ENCODE measurements at places on chromosomes 3 and 15.

- DNase-seq = no peak
These were observed 199.7 kb upstream of the LRTM1 start for GRCh38 chr3:55127565-55127964.

- DNase-seq = no peak
These were observed 86.9 kb upstream of the MEX3B start for GRCh38 chr15:82132742-82133141.

DNA sequence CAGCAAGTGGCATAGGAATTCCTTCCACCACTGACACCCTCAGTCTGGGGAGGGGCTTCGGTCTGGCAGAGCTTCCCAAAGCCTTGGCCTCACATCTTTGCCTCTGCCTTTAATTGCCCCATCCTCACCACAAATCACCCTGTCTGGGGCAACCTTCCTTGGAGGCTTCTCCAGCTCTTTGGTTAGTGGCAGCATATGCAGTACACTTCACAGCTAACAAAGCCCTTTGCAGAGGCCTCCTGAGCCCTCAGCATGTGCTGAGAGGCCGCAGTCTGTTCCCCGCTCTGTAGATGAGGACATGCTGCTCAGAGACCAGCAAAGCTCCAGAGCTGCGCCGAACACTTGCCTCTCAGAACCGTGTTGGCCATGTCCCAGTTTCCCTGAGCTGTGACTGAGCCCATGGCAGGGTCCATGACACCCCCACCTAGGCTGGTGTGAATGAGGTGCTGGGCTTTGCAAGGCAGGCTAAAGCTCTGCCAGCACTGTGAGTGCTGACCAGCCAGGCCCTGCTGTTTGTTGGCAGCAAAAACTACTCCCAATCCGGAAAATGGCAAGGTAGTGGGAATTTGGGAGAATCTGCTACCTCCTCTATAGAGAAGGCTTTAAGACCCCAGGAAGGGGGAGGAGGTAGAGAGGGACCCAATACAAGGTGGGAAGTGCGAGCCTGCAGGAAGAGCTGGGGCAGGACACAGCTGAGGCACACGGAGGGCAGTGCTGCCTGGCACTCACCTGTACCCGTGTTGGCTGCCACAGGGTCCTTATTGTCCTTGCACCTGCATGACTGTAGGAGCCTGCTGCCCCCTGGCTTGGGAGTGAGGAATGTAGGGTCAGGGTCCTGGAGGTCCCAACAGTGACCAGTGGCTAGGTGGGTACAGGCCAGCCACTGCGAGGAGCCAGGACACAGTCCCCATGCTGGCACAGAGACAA is 8.4 kb upstream of the KLF15 start:
- no peak for DNase-seq

- DNase-seq = no peak
These were observed 278.9 kb downstream of the MEX3B start for GRCh38 chr15:81766829-81767475.

- DNase-seq = no peak
These were observed 11.1 kb downstream of the SLC27A2 start for GRCh38 chr15:50192926-50193620.

DNA sequence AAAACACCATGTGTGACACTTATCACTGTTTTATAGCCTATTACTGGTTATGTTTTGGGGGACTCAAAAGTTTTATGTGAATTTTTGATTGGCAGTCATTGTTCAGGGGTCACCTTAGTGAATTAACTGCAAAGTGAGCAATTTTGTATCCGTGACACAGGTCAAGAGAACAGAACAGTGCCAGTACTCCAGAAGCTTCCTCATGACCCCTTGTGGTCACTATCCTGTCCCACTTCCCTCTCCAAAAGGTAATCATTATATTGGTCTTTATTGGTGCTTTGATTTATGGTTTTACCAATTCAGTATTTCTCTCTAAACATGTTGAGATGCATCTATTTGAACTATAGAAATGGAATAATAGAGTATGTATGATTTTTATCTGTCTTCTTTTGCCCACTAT is 107.1 kb downstream of the STT3B start:
- DNase-seq = no peak

DNA sequence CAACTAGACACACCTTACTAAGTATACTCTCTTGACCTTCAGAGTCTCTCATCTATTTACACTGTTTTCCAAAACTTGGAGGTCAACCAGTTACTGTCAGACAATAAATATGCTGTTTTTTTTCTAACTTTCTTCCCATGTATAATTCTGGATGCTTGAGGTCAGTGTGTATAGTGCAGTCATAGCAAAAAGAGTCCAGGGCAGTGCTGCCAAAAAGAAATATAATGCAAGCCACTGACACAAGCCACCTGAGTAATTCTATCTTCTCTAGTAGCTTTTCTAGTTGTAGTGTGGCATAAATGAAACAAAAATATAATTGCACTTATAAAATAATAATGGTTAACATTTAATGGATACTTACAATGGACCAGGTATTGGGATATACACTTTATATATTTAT is 21.6 kb downstream of the GADL1 start:
- DNase-seq = no peak

DNA sequence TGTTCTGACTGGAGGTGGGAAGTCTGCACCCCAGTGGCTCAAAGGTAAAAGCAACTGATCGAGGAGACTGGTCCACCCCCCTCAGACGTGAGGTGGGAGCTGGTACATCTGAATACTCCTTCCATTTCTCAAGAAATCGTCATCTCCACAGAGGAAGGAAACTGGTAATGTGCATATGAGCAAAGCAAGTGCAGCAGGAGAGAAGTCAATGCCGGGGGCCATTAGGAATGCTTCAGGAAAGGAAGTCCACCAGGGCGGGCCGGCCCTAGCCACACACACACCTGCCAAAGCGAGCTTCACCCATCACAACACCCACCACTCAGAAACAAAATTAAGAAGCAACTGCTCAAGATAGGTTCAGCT is 8.5 kb downstream of the TBC1D2B start:
- DNase-seq = no peak

GRCh38 chr3:62873761-62874710 is 1.2 kb downstream of the CADPS start:
- DNase-seq = no peak

- no peak for DNase-seq
These were observed 220.1 kb downstream of the P3H2 start for GRCh38 chr3:189900578-189900977.

GRCh38 chr3:9180764-9181117 is 68.7 kb downstream of the SRGAP3 start:
- DNase-seq = no peak

GRCh38 chr15:51234176-51234927 is 104.0 kb downstream of the CYP19A1 start:
- DNase-seq = no peak

DNA sequence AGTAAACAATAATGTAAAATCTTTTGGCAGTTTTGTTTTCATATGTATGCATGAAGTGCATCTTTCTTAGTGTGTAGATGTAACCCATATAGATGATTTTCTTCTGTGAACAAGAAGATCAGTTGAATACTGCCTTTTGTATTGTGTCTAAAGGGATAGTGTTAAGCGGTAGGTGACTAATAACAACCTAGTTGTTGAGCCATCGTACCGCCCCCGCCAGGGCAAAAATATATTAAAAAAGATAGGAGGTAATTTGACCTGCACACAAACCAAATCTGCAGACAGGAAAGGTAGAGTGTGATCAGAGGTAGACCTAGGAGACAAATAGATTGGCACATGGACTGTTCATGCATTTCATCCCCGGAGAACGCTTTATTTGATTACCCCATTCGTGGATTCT is 3.3 kb upstream of the GMNC start:
- DNase-seq = no peak

DNA sequence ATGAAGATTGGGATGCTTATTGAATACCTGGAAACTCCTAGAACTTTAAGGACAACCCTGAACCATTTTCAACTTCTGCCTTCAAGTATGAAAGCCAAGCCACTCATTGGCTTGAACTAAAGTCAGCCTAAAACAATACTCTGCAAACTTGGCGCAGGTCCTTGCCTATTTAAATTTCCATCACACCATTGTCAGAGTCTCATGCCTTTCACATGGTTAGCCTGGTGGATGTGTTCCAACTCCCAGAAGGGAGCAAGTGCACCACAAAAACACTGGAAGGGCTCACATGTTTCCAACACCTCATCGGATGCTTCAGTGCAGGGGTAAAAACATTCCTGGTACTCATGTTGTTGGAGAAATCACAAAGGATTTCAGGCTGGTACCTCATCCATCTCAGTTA is 511.6 kb upstream of the MDFIC2 start:
- DNase-seq = no peak

DNA sequence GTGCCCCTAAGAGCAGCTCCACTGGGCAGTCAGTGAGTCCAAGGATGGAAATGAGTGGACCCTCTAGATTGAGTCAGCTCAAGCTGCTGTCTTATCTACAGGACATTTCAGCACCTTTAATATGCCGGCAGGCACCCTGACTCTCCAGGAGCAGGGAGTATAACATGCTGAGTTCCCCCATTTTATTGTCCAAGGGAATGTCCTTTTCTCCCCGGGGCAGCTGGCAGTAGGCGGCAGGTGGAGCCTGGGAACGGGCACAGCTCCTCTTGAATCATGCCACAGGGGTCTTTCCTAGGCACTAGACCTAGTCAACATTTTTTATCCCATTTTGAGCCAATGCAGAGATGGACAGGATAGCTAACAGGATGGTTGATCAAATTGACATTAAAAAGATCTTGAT is 14.8 kb downstream of the WNT7A start:
- no peak for DNase-seq

- DNase-seq = no peak
These were observed 269.8 kb downstream of the THSD4 start for GRCh38 chr15:71385026-71385425.

DNA sequence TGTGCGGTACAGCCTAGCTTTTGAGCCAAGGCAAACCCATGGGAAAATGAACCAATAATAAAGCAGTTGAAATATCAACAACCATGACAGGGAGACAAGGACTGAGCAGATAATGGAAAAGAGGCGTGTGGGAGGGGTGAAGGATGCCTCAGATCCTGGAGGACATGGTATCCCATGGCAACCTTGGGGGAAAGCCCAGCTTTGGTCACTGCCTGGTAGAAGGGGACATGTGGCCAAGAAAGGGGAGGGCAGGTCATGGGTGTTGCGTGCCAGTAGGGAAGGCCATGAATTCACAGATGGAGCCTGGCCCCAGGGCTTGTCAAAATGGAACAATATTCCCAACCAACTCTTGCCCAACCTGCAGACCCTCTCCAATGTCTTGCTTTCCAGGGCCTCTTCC is 140.5 kb upstream of the SMAD3 start:
- DNase-seq = no peak

GRCh38 chr3:141392897-141393734 is 24.8 kb downstream of the ZBTB38 start:
- DNase-seq = no peak

DNA sequence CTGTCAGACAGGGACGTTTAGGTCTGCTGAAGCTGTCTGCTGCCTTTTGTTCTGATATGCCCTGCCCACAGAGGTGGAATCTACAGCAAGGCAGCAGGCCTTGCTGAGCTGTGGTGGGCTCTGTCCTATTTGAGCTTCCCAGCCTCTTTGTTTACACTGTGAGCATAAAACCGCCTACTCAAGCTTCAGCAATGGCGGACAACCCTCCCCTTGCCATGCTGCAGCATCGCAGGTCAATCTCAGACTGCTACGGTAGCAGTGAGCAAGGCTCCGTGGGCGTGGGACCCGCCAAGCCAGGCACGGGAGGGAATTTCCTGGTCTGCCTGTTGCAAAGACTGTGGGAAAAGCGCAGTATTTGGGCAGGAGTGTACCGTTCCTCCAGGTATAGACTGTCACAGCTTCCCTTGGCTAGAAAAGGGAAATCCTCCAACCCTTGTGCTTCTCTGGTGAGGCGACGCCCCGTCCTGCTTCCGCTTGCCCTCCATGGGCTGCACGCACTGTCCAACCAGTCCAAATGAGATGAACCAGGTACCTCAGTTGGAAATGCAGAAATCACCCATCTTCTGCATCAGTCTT is 71.4 kb downstream of the SPSB4 start:
- no peak for DNase-seq

DNA sequence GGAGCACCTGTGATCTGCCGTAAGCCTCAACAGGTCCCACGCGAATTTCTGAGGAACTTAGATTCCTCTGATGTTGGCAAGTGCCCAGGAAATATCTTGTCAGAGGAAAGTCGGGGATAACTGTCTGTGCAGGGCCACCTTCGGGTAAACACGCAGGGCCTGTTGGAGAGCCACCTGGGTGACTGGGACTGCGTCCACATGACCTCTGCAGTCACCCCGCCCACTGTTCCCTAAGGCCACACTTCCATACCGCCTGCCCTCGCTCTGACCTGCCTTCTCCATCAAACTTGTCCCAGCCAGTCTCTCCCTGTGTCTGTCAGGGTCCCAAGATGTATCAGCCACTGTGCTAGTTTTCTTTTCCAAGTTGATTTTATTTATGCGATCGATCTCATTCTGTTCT is 28.7 kb downstream of the BFSP2 start:
- no peak for DNase-seq

DNA sequence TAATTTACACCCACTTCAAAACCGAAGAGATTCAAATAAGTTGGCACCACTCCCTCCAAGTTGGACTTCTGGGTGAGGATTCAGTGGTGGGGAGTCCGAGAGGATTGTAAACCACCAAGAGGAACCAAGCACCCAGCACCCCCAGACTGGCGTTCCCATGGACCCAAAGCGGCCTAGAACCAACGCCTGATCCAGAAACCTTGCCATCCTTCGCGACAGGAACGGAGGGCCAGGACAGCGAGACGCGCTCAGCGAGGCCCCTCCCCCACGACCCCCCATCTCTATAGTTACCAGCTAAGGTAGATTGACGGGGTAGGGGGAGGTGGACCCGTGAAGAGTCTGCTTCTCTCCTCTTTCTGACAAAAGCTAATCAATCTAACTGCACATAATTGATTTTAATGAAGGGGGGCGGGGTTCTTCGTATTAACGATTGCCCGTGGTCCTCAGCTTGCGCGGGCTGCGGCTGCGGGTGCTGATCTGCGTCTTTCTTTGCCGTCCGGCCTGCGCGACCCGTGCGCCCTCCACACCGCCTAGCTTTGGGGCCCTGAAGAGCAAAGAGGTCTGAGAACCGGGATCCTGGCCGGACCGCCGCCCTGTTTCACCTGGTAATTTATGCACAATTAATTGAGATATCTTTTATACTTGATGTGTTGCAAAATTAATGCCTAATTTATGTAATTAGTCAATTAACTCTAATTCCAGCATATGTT is 10.9 kb upstream of the FOXB1 start:
- no peak for DNase-seq

GRCh38 chr3:120200493-120201235 is 84.4 kb downstream of the GPR156 start:
- no peak for DNase-seq

DNA sequence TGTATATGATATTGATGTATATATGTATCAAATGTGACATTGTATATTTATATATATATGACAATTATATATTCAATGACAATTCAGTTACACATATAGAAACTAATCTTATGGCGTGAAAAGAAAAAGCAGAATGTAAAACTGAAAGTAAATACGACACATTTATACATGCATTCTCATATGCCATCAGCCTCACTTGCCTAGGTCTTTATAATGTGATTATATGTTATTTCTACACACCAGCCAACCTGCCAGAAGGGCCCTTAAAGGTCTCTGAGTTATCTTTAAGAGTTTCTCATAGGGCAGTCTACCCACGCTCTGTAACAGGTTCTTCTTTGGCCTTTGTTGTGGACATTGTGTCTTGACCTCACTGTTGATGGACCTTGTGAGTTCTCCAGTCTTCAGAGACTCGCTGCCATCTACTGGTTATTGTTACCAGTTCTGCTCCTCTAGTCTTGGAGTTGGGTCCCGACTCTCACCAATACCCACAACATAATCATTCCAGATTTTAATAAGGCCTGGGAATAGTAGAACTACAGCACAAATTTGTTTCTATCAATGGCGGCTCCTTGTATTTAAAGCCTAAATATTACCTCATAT is 371.5 kb upstream of the GOLIM4 start:
- DNase-seq = no peak
